ENCODE measurements at places on chromosomes 5 and 9.

- DNase-seq: no peak
Measured at GRCh38 chr5:38831909-38832308, 13.9 kb upstream of the OSMR start.

GRCh38 chr5:119316906-119317305 is 38.9 kb upstream of the TNFAIP8 start:
- DNase-seq: no peak

DNA sequence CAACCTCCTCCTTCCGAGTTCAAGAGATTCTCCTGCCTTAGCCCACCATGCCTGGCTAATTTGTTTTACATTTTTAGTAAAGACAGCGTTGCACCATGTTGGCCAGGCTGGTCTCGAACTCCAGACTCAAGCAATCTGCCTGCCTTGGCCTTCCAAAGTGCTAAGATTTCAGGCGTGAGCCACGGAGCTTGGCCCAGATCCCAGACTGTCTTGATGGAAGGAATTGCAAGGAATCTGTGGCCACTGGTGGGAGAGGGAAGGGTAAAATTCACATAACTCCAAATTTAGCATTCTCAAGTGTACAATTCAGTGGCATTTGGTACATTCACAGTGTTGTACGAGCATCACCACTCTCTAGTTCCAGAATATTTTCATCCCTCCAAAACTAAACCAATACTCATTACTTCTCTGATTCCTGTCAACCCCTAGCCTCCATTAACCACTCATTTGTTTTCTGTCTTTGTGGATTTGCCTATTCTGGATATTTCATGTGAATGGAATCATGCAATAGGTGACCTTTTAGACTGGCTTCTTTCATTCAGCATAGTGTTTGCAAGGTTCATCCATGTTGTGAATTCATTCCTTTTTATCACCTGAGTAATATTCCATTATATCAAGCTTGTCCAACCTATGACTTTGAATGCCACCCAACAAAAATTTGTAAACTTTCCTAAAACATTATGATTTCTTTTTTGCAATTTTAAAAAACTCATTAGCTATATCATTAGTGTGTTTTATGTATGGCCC is 8.9 kb upstream of the MYO10 start:
- DNase-seq: no peak

DNA sequence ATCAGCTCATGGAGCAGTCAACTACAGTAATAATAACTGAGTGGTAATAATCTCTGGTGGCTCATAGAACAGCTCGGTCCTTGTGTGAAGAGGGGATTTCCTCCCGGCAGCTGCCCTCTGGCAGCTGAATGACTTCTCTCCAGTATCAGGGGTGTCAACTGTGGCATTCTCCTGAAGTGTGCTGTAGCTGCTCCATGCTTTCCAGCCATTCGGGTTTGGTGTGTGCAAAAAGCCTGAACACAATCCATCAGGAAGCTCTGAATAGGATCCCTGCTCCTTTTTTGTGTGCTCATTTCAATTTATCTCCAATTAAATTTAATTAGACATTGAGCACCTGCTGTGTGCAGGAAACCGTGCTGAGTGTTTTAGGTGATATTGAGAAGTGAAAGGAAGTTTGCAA is 59.8 kb upstream of the BARX1 start:
- DNase-seq: no peak

DNA sequence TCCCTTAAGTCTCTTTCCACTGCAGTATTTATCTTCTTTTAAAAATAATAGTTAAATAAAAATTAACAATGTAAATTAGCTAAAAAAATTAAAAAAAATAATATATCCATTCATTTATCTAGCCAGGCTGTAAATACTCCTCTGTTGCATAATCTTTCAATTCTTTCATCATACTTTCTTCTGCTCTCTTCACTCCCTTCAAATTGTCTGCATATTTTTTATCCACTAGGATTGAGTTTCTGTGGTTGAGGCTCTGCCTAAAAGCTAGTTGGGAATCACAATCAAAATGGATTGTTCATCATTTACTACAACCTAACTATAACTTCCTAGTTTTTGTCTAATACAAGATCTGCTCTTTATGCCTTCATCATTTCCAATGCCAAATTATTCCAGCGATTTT is 182.2 kb downstream of the PDE4D start:
- no peak for DNase-seq

- DNase-seq: no peak
Measured at GRCh38 chr5:124963236-124963919, 216.9 kb upstream of the ZNF608 start.

GRCh38 chr9:36318212-36318802 is 60.1 kb upstream of the GNE start:
- no peak for DNase-seq

GRCh38 chr5:81286059-81286617 is 15.2 kb upstream of the ZCCHC9 start:
- DNase-seq: no peak

DNA sequence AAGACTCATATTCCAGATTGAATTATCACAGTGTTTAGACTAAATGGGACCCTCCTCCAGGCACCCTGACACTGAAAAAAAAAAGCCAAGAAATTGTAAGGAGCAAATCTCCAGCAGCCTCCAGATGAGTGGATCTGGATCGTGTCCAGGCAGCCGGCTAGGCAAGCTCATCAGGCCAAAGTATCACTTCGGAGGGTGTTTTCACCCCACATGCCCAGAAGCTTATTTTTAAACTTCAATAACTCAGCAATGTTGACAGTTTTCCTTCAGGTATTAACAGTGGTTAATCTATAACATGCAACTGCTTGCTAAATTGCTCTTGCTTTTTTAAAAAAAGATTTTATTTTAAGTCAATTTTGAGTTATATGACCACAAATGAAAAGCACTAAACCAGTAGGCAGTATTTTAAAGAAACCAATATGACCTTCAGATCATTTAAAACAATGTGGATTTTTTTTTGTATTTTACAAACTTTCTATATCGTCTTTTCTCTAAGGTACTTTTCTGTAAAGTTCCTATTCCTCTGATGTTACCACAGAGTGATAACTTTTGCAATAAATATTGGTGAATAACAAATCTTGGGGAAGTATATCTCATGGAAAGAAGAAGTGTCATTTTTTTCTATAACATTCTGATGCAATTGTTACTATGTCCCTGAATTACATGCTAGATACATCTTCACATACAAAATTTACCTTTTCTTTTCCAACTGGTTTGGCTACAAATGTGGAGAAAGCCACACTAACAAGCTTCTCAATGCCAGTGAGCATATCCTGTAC is 30.7 kb downstream of the ACOT12 start:
- no peak for DNase-seq

- no peak for DNase-seq
Measured at GRCh38 chr5:95194856-95195255, 90.0 kb downstream of the MCTP1 start.

GRCh38 chr5:35319333-35320002 is 89.2 kb upstream of the PRLR start:
- DNase-seq: no peak

- no peak for DNase-seq
Measured at GRCh38 chr9:113621309-113621791, 157.8 kb downstream of the RGS3 start.

GRCh38 chr5:58455480-58455879 is 4.4 kb downstream of the PLK2 start:
- DNase-seq: no peak

DNA sequence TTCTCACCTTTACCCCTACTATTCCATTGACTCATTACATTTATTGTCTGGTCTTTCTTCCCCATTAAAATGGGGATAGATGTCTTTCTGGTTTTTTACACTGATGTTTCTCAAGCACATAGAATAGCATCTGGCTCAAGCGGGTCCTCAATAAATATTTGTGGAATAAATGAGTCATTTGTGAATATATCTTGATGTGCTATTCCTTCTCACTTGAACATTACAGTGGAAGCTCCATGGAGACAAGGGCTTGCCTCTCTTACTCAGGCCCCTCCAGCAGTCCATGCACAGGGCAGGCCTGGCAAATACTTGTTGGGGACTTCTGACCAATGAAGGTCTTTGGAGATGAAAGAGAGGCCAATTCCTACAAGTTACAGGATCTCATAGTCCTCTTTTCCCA is 151.7 kb upstream of the TAS2R1 start:
- no peak for DNase-seq

GRCh38 chr5:116621599-116621998 is 47.0 kb upstream of the SEMA6A start:
- DNase-seq: no peak

DNA sequence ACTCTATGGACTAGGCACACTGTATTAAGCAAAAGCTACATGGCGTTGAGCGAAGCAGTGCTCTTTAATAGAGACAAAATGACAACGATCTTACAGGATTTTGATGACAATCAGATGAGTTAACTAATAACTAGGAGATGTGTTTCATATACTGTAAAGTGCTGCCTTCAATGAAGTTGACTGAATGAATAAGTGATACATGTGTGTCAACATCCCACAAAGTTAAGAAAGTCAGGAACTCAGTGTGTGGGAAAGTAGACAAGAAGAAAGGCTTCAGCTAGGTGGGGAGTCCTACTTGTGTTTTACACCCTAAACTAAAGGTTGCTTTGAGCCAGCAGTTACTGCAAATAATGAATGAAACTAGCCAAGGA is 79.6 kb downstream of the PAPPA start:
- no peak for DNase-seq

DNA sequence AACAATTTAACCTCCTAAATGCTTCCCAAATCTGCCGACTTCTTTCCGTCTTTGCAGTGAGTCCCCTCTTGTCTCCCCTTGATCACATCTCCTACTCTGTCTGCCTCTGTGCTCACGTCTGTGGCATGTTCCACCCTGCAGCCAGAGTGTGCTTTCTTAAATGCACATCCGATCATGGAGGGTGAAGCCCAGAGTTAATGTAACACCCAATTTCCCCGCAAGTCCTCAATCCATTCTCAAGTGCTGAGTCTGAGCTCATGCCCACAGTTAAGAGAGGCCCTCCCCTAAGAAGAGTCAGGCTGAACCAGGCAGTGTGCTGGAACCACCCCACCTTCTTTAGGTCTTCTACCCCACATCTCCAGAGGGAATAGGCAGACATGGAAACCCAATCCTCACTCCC is 164.8 kb downstream of the EPB41L4A start:
- no peak for DNase-seq

DNA sequence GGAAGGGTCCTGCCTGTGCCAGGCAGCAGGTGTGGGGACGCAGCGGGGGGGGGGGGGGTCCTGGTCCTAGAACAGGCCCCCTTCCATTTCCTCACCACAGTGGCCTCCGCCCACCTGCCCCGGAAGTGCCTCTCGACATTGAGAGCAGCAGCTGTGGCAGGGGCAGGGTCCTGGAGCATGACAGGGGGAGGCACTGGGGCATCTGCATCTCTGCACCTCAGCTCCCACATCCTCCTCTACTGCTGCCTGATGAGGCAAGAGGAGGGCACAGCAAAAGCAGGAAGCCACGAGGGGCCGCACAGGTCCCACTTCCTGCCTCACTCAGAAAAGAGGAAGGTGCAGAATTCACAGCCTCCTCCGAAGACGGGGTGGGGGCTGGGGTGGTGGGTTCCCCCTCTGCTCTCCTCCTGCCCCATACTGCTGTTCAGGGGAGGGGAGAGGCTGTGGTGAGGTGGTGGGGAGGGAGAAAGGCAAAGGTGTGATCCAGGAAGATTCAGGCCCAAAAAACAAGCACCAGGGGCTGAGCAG is 14.8 kb downstream of the AKNA start:
- peak; percentile 49 for DNase-seq

DNA sequence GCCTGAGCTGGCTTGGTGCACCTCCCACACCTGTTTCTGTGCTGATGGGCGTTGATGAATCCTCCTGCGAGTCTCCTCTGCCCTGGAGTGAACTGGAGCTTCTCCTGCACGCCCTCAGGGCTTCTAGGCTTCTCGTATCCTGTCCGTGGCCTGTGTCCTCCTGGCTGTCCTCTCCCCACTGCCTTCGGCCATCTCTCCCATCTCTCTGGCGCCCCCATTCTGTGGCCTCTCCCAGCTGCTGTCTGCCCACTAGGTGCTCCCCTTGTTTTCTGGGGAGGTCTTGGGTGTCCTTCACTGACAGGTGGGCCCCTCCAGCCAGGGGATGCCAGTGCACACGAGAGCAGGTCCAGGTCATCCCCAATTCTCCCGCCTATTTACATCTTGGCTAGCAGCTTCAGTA is 28.8 kb downstream of the AHRR start:
- DNase-seq: no peak

- DNase-seq: no peak
Measured at GRCh38 chr5:132504746-132505145, 14.2 kb upstream of the IRF1 start.

DNA sequence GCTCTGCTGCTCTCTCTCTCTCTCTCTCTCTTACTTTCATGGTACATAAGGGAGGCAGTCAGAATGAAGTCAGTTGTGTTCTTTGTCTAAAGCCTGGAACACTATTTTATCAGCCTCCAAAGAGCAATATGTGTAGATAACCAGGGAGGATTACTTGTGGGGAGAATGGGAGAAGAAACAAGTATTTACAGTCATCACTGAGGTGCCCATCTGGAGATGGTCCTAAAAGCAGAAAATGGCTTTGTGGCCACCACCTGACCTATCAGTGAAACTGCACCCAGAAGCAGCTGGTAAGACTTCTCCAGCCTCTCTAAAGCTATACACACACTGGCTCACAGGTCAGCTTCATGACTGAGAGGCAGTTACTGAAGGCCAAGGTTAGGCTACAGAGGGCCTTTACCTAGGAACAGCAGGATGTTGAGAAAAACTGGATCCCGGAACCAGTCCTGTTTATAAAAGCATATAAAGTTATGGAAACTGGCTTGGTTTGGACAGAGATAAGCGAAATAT is 75.1 kb downstream of the MRPS27 start:
- no peak for DNase-seq

DNA sequence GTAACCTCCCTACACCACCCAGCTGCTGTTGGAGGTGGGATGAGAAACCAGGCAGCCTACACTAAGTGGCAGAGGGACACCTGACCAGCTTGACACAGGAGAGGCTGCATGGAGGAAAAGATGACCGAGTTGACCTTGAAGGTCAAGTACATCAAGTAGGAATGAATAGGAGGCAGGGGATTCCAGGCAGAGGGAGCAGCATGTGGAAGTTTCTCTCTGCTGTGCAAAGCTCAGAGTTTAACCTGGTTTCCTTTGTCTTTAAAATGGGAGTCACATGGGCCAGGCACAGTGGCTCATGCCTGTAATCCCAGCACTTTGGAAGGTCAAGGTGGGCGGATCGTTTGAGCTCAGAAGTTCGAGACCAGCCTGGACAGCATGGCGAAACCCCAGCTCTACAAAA is 32.6 kb downstream of the SPRY4 start:
- DNase-seq: no peak

- no peak for DNase-seq
Measured at GRCh38 chr5:132800545-132800944, 12.6 kb upstream of the SOWAHA start.

DNA sequence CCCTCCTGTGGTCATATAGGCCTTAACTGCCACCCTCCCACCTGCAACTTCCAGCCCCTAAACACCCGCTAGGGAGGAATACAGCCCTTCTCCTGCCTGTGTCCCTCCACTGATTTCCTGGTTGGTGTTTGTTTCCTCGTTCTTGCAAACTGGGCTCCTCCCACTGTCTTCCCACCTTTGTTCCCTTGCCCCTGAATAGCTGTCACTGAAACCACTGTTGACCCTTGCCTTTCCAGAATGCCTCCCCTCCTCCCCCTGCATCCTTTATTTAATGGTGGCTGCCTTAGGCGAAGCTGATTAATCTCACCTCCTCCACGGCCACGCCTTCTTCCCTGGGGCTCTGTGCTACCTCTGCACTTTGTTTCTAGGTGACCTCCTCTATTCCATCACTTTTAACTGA is 626.7 kb downstream of the BNC2 start:
- no peak for DNase-seq
